ENCODE measurements at places on chromosomes 7 and 10.

GRCh38 chr7:25310896-25311295 lies 82.6 kb upstream of the NPVF start:
- no peak for DNase-seq

DNA sequence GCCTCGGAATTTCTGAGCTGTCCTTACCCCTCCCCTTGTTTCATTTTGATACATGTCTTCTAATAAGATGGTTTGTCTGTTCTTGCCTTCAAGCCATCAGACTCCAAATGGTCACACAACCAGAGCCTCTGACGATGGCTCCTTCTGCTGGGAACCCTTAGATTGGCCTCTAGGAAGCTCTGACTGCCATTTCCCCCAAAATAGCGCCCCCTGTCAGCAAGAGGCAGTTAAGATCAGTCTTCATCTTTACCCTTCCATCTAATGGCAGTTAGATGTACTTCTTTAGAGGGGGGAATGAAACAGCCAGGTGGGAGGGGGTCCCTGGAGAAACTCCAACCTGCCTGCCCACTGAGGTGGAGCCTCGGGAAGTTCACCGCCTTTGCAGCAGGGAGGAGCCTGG lies 85.8 kb upstream of the GPR22 start:
- DNase-seq, result no peak

- no peak for DNase-seq
Measured at GRCh38 chr7:36747280-36748016, 23.2 kb upstream of the AOAH start.

DNA sequence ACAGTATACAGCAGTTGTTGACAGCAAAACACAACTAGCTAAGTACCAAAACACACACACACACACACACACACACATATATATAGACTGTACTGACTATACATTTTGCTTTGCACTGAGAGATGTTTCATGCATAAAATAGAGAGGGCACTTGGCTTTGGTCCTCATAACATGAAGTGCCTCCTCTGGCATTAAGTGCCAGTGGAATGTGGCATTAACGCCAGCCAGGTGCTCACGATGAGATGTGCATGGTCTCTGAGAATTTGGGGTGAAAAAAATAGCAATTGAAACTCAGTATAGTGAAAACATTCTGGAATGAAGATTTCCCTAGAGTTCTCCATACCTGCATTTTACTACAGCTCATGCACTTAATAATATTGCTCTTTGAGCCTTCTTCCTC lies 70.0 kb upstream of the INSYN2A start:
- no peak for DNase-seq

- DNase-seq, result no peak
Measured at GRCh38 chr7:116500078-116500853, 728 bp downstream of the CAV2 start.

DNA sequence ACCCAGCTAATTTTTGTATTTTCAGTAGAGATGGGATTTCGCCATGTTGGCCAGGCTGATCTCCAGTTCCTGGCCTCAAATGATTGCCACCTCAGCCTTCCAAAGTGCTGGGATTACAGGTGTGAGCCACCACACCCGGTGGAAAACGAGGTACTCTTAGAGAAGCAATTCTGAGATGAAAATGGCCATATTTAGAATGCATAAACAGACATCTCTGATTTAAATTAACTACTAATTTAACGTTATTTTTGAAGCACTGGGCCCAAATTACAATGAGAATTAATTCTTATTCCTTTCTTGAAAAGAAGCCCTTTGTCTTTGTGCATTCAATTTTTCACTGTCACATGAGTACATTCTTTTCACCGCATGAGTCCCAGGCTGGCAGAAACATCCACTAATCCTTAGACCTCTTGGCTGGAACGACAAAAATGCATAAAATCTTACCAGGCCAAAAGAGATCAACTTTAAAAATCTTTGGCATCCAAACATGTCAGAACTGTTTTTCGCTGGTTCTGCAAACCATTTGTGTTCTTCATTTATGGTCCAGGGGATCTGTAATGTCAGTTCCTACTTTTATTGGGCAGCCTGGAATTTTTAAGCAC lies 60.1 kb upstream of the CAPZA2 start:
- DNase-seq, result no peak

- DNase-seq, result no peak
Measured at GRCh38 chr10:119702583-119702982, 23.3 kb upstream of the INPP5F start.

DNA sequence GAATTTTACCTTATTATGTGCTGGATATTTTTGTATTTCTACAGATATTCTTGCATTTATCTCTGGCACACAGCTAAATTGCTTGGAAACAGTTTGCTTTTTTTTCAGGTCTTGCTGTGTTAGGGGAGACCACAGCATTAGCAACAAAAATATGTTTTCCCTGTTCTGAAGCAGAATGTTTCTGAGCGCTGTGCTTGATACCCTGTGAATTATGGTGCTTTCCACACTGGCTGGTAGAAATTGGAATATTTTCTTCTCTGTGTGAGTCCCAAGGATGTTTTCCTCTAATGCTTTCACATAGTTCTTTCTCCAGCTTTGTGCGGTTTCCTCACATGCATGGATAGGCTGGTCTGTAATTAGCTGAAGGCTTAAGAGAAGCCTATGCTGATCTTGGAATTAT lies 651.6 kb upstream of the IGFBP3 start:
- no peak for DNase-seq

GRCh38 chr10:51251110-51251509 lies 176.8 kb downstream of the PRKG1 start:
- DNase-seq, result no peak

DNA sequence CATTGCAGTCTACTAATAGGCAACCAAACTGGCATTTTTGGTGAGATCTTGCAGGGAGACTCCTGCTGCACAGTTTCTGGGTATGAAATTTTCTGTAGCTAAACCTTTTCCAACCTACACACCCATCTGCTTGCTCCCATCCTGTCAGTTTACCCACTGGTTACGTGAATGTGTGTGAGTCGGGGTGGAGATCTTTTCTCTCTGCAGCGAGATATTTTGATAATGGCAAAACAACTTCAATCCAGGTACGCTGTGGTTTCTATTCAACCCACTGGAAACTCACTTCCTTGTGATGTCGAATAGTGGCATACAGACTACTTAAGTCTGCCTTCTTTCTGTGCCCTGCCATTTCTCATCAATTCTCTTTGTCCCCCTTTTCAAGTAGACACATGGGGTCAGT lies 4.5 kb downstream of the PLEKHA1 start:
- DNase-seq, result no peak

DNA sequence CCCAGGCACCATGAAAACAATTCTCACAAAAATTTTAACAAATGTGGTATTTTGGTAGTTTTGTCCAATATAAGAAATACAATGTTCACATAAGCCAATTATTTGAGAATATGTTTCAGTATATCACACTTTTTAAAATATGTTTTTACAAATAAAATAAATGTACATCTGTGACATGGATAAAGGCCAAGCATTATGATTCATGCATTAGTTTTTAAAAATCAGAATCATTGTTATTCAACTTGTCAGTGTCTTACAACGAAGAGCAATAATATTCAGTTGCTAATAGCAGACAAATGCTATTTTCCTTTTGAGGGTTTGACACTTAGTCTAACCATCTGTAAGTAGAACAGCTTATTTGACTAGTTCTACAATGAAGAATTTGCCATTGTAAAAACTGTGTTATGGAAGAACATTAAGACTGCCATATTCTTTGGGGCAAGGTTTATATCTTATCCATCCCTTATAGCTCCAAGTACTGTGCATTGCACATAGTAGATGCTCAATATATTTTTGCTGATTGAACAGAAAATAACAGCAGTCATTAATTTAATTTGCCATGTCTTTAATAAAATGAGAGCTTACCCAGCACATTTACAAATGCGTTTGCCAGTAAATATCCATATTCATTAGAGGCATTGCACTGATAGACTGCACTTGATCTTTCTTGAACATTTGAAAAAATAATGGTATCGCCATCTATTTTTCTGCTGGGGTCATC lies 67.4 kb upstream of the LAMB4 start:
- DNase-seq, result no peak

- no peak for DNase-seq
Measured at GRCh38 chr7:31006857-31007256, 43.1 kb downstream of the GHRHR start.

- no peak for DNase-seq
Measured at GRCh38 chr7:2478399-2478785, 2.2 kb upstream of the GRIFIN start.

GRCh38 chr10:27153845-27154193 lies 365 bp downstream of the YME1L1 start:
- no peak for DNase-seq

DNA sequence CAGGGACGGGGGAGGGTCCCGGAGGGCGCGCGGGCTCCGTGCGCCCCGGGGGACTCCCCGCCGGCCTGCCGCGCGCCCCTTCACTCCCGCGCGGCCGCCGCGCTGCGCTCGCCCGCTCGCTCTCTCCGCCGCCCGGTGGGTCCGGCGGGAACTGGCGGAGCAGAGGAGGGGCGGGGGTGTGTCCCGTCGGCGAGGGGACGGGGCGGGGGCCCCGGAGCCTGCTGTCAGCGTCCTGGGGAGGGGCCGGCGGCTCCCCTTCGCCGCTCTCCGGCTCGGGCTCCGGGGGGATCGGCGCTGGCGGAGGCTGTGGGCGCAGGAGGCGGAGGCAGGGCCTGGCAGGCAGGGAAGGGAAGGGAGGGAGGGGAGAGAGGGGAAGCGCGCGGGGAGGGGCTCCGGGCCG lies at the start of gene SH3PXD2A:
Gene SH3PXD2A (minus strand): TSS at position 153 of the 400 bp plus-strand sequence. CDS start 310 bp downstream, outside the sequence.
- no peak for DNase-seq

- DNase-seq, result no peak
Measured at GRCh38 chr7:28409716-28410627, 2.3 kb upstream of the CREB5 start.

- DNase-seq, result no peak
Measured at GRCh38 chr10:30368065-30368718, 19.1 kb upstream of the MTPAP start.

- no peak for DNase-seq
Measured at GRCh38 chr10:6395606-6396005, 184.5 kb downstream of the PRKCQ start.

GRCh38 chr7:149527414-149527813 lies 29.8 kb upstream of the ZNF746 start:
- no peak for DNase-seq

DNA sequence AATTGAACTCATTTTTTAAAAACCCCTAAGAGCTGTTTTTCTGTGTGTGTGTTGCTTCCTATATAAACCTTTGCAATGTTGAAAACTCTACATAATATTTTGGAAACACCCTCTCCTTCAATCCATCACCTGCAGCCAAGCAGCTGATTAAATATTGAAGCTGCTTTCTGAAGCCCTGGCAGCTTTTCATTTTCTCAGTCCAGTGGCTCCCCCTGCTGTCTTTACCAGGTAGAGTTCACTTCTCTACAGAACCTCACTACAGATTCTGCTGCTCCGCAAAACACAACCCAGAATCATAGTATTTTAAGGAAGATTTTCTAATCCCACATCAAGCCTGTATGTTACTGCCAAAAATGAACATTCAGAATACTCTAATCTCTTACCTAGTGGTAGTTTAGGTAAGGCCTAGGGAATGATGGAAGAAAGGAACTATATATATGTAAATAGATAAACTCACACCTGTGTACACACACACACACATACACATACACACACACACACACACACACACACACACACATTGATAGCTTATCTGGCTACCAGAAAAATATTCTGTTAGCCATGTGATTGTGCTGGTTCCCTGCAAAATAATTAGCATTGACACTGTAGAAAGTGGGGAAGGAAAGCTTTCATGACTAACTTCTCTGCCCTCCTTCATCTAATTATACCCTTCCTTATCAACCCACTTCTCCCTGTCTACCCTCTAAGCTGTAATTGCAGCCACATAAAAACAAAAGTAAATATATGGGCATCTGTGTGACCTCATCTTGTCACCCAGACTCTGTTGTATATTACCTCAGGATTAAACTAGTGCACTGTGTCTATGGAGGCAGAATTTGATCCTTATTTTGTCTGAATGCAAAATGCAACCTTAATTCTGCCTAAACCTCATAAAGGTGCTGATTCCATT lies 229.5 kb upstream of the FZD1 start:
- DNase-seq, result no peak

DNA sequence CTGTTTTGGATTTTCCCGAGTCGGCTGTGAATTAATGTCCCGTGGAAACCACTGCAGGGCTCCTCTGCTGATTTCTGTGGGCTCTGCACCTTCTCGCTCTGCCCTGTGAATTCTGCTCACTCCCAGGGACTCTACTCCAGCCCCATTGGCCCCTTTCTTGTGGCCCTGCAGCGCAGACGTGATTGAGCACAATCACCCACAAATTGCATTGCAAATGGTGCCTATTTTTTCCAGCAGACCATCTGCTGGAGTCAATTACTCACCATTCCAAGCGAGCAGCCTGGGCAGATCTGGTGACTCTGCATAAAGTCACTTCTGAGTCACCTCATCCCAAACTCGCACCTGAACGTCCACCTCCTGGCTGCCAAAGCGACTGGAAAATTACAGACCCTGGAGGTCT lies 235.8 kb downstream of the PAXIP1 start:
- no peak for DNase-seq

- DNase-seq, result no peak
Measured at GRCh38 chr7:464454-465401, 54.9 kb downstream of the PDGFA start.

DNA sequence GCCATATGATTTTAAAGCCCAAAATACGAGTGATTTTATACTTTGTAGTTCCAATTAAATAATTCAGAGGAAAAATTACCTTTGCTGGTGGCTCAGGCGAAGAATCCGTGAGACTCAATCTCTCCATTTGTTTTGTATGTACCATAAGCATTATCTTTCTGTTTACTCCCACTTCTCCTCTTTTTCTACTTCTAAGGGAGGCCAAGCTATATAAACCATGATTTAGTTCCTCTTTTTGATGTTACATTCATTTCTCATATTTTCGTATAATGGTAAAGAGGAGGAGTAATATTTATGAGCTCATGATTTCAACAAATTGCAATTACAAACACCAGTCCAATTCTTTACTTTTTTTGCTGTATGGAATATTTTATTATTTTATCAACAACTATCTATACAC lies 50.6 kb upstream of the TES start:
- no peak for DNase-seq

- no peak for DNase-seq
Measured at GRCh38 chr10:88156341-88156740, 292.9 kb downstream of the PTEN start.

DNA sequence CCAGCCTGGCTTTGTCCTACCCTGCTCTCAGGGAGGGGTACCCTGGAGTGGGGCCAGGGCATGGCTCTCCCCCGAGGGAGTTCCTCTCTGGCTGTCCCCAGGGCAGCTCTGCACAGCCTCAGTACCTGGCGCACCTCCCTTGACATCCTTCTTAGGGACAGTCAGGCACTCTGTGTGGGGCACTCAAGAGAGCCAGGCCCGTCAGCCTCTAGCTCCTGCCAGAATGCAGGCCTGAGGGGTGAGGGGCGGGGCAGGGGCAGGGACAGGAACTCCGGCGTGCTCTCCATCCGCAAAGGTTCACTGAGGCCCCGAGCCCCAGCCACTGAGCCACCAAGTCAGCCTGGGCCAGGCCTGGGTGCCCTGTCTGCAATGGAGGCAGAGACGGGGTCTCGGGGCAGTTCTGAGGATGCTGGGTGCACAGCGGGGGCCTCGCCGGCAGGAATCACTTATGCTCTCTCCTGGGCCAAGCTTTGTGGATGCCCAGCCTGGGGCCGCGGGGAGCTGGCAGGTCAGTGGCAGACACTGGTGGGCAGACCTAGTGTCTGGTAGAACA lies 10.1 kb downstream of the LIMK1 start:
- DNase-seq, result no peak
